ENCODE measurements at places on chromosomes 5 and 9.

DNA sequence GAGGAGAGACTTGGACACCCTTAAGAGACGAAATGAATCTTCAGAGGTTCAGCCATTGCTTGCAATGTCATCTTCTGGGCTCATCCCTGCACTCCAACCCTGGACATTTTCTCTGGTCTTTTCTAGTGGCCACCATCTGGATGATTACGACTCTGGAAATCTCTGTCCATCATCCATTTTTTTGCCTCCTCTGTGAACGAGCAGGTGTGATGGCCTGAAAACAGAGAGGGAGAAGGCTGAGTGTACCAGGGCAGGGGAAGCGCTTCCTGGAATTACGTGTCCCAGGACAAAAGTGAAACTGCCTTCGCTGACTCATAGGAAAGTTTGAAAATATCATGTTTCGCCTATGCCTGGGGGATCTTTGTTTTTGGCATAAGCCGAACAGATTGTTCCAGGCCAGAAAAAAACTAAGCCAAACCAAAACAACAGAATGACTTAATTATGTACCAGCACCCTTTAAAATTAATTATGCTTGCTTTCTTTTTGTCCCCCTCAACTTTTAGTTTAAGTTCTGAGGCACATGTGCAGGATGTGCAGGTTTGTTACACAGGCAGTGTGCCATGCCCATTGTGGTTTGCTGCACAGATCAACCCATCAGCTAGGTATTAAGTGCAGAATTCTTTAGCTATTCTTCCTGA lies 31.9 kb downstream of the ANKRD33B start:
- no peak for DNase-seq

GRCh38 chr9:68625559-68625958 lies 79.5 kb upstream of the PIP5K1B start:
- DNase-seq, result peak; percentile 59

DNA sequence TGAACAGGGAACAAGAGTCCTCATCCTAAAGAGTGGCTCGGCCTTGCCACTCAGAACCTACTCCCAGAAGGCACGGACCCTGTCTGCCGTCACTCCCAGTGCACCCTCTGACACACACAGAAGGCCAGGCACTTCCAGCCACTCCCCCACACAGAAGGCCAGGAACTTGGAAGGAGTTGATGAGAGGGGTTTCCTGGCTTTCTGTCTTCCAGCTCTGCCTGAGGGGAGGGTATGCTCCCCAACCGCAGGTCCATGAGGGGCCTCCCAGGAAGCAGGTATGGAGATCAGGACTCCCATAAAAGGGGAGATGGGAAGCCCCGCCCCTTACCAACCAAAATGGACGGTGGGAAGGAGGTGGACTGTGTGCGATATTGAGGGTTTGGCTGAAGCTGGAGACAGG lies 247.6 kb upstream of the IRX4 start:
- no peak for DNase-seq

DNA sequence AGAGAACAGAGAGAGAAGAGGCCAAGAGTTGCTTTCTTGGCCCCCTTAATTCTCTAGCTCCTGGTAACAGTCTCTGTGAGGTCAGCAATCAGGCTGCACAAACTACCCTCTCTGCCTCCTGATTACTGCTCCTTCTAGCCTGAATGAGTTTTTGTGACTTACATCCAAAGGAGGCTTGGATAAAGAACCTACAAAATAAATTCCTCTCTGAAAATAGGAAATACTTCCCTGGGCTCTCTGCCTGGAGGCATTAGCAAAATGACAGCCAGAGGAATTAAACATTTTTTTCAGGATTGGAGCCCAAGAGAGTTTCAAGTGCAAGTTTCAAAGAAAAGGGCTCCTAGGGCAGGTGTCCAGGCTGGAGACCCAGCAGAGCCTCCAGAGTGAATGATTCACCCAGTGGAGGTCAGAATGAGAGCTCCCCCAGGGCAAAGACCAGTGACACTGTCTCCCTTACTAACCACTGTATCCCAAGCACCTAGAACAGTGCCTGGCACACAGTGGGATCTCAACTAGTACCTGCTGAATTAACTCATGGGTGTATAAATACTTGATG lies 162.5 kb downstream of the SPOCK1 start:
- DNase-seq, result no peak

GRCh38 chr5:114702136-114702535 lies 340.3 kb downstream of the KCNN2 start:
- no peak for DNase-seq

GRCh38 chr5:27015758-27016157 lies 22.6 kb downstream of the CDH9 start:
- peak; percentile 52 for DNase-seq

GRCh38 chr5:127577458-127577857 lies 60.0 kb downstream of the PRRC1 start:
- no peak for DNase-seq

DNA sequence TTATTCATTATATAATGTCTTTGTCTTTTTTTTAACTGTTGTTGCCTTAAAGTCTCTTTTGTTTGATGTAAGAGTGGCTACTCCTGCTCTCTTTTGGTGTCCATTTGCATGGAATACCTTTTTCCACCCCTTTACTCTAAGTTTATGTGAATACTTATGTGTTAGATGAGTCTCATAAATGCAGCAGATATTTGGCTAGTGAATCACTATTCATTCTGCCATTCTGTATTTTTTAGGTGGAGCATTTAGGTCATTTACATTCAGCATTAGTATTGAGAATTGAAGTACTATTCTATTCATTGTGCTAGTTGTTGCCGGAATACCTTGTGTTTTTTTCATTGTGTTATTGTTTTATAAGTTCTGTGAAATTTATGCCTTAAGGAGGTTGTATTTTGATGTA lies 317.1 kb downstream of the ANXA1 start:
- no peak for DNase-seq

DNA sequence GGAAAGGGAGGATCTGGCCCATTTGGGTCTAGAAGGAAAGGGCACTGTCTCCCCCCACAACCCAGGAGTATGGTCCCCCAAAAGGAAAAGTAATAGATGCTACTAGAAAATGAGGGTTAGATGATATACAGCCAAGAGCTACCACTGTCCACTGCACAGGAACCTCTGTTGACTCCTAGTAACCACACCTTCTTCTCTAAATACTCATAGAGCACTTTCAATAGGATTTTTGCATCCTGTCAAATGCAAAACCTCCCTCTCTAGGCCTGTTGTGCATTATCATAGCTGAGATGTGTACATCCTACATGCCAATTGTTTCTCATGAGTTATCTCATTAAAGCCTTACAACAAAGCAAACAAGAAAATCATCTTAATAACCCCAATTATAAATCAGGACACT lies 66.8 kb downstream of the THBS4 start:
- DNase-seq, result no peak

GRCh38 chr9:6592791-6593190 lies 52.7 kb downstream of the GLDC start:
- DNase-seq, result no peak
